ENCODE measurements at places on chromosomes 13 and 19.

DNA sequence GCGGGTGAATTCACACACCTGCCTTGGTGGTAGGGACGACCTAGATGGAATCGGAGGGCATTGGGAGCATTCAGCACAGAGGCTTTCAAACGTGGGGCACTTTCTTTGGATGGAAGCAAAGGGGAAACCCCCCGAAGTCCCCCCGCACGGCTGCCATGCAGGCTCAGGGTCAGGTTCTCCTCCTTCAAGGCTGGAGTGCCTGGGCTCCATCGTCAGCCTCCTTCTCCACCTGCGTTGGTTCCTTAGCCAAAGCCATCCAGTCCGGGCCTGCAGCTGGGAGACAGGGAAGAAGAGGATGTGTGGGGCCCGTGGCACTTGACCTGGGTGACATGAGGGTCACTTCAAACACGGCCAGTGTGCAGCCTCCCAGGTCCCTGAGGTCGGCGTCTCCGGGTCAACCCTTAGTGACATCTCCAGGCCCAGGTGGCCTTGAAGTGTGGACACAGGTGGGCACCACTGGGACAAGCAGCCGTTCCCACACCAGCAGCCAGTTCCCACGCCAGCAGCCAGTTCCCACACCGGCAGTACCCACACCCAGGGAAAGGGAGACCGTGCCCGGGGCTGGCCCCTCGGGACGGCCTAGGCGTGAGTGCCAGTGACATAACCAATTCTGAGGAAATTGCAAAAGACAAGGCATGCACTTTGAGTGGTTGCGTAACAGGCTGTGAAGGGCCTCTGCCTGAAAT is 116.0 kb downstream of the SOX1 start:
- no peak for DNase-seq

DNA sequence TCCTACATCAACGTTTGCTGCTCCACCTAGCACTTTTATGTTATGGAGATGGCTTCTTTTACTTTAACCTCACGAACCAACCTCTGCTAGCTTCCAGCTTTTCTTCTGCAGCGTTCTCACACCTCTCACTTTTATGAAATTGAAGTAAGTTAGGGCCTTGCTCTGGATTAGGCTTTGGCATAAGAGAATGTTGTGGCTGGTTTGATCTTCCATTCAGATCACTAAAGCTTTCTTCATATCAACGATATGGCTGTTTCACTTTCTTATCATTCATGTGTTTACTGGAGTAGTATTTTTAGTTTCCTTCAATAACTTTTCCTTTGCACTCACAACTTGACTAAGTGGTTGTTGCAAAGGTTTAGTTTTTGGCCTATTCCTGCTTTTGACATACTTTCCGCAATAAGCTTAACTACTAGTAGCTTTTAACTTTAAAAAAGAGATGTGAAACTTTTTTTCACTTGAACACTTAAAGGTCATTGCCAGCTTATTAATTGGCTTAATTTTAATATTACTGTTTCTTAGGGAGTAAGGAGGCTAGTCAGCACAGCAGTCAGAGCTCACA is 60.0 kb upstream of the SPRY2 start:
- DNase-seq, result no peak

DNA sequence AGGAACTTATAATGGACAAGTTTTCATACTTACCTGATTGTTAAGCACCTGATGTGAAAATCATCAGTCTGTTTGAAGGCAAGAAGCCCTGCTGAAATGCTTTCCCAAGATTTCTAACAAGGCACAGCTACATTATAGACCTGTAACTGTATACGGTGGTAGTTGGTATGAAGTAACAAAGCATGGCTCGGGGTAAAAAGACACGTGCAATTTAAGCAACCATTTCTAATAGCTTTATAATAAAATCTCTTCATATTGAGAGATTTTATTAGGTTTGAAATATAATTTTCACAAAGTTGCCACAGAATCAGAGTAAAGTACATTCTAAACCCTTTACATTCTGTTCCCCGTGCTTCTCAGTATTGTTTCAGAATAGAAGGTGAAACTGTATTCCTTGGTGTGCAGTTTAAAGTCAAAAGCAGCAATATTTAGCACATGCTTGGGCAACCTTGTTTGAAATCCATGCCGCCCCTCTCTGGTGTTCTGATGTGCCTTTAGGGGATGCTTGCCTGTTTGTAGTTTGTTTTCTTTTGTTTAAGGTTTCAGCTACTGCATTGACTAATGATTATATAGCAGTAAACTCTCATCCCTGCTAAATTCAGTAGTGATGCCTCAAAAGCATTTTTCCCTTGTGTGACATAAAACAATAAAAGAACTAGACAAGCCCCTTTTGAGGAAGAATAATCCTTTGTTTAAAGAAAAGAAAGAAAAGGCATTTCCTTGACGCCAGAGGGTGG is 125.2 kb upstream of the OBI1 start:
- DNase-seq, result no peak

DNA sequence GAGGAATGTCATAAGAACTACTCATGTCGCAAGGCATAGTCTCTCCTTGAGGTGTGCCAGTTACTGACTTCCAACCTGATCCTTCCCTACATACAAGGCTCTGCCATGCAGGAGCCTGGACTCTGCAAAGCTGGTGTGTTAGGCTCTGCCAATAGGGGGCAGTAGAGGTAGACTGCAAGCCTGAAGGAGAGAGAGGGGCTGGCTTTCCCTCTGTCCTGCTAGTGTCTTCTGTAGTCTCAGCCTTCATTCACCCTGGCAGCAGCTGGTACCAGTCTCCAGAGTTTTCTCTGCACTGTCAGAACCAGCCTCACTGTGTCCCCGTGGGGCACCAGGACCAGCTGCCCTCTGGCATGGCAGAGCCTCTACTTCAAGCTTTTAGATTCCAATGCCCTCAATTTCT is 14.5 kb downstream of the SHISA2 start:
- no peak for DNase-seq

- no peak for DNase-seq
Measured at GRCh38 chr19:58361900-58362271, 665 bp downstream of the ZNF497 start.

- no peak for DNase-seq
Measured at GRCh38 chr13:70098669-70099068, 9.0 kb upstream of the ATXN8OS start.

GRCh38 chr13:110257408-110257807 is 49.5 kb downstream of the COL4A1 start:
- DNase-seq, result no peak

DNA sequence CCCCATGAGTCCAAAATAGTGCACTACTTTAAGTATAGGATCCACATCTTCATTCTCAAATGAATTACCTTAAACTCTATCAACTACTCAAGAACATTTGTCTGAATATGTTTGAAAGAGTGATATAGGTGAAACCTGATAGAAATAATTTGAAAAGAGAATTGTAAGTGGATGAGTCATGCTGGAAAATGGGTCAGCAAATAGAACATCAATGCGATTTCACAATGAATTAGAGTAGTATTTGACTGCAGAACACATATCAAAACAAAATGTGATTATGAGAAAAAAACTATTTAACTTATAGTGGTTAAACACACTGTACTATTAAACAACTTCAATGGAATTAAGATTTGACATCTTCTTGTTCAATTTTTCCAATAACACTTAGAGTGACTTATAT is 300.6 kb upstream of the KLHL1 start:
- DNase-seq, result no peak

DNA sequence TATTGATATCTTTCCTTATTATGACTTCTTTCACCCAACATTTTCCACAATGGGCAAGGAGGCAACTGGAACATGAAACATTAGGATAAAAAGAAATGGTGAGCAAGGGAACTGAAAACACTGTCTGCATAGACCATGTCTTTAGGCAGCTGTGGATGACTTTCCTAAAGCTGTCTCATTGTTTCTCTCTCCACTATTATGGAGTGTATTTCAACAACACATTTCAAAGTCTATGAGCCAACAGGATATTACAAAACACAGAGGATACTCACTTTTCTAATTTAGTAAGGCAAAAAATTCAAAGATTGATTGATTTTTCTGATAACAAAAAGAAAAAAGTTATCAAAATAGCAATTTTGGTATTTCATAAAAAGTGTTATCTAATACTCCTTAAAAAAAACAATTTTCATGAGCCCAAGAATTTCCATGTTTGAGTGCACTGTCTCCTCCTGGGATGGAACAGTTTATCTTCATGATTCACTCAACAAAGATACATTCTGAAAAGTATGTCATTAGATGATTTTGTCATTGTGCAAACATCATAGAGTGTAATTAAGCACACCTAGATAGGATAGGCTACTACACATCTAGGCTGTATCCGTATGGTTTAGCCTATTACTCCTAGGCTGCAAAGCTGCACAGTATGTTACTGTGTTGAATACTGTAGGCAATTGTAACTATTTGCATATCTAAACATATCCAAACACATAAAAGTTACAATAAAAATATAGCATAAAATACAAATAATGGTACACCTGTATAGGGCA is 1568.4 kb downstream of the SLITRK5 start:
- no peak for DNase-seq

DNA sequence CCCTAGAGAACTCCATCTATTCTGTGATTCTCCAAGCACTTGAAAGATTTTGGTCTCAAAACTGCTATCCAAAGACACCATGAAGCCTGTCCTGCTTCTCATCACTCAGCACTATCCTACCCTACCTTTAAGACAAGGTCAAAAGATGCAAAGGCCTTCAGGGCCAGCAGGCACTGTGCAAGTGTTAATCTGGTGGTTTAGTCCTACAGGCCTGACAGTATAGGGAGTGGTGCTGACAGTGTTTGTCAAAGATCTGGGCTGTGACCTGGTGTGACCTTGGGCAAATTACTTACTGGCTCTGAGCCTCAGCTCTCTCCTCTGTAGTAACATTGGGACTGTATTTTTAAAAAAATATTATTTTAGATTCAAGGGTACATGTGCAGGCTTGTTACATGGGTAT is 28.0 kb downstream of the SIAH3 start:
- no peak for DNase-seq

DNA sequence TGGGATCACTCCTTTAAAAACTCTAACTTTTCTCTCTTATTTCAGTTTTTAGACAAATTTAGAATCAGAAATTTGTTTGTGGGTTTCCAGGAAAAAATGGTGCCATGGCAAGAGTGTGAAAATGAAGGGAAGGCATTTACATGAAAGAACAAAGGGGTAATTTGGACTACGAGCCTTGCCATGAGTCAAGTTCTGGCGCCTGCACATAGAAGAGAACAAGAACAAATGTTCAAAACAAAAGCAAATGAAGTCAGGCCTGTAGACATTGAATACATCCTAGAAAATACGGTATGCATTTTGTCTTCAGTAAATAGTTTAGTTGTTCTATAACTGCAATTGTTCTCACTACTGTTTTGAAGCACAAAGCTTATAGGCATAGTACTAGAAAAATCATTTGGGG is 1390.5 kb downstream of the EFNB2 start:
- no peak for DNase-seq

DNA sequence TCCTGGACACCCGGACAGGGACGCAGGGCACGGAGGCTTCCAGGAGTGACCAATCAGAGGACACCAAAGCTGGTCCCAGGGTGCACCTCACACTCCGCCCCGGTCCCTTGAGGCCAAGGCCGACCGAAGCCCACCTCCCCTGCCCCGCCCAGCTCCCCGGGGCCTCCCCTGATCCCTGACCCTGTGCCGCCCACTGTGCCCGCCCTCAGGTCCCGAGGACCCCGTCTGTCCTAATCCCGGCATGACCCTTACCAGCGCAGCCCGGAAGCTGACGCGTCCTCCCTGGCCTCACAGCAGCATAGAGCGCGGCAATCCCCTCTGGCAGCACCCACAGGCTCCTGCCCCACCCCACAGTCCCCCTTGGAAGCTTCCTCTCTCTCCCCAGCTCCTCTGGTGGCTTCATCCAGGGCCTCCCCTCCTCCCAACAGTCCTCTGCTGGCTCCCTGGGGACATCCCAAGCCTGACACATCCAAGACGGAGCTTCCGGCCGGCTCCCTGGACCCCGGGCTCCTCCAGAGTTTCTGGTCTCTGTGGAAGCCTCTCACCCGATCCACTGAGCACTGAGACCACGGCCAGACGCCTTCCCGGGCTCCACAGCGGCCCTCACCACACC is 7.4 kb upstream of the CDC34 start:
- no peak for DNase-seq

- no peak for DNase-seq
Measured at GRCh38 chr13:113851480-113851803, 12.4 kb downstream of the GAS6 start.

DNA sequence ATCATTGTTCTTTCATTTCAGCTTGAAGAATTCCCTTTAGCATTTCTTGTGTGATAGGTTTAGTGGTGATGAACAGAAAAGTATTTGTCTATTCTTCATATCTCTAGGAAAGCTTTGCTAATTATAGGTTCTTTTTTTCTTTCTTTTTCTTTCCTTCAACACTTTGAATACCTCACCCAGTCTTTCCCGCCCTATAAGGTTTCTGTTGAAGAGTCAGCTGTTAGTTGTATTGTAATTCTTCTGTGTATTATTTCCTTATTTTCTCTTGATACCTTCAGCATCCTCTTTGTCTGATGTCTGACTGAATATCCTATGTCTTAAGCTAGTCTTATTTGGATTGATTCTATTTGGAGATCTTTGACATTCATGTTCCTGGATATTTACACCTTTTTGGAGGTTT is 1989.4 kb downstream of the PCDH9 start:
- DNase-seq, result no peak

DNA sequence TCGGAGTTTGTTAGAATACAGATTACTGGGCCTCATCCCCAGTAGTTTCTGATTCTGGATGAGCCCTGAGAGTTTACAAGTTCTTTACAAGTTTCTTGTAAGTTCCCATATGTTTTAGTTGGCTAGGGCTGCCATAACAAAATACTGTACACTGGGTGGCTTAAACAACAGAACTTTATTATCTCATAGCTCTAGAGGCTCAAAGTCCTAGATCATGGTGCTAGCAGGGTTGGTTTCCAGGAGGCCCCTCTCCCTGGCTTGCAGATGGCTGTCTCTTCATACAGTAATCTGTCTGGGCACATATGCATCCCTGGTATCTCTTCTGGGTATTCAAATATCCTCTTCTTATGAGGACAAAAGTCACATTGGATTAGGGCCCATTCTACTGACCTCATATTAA is 167.2 kb downstream of the KLF5 start:
- no peak for DNase-seq

GRCh38 chr13:73578251-73578875 is 519.6 kb downstream of the KLF5 start:
- no peak for DNase-seq

GRCh38 chr13:48731001-48731658 is 77.4 kb downstream of the CYSLTR2 start:
- no peak for DNase-seq

DNA sequence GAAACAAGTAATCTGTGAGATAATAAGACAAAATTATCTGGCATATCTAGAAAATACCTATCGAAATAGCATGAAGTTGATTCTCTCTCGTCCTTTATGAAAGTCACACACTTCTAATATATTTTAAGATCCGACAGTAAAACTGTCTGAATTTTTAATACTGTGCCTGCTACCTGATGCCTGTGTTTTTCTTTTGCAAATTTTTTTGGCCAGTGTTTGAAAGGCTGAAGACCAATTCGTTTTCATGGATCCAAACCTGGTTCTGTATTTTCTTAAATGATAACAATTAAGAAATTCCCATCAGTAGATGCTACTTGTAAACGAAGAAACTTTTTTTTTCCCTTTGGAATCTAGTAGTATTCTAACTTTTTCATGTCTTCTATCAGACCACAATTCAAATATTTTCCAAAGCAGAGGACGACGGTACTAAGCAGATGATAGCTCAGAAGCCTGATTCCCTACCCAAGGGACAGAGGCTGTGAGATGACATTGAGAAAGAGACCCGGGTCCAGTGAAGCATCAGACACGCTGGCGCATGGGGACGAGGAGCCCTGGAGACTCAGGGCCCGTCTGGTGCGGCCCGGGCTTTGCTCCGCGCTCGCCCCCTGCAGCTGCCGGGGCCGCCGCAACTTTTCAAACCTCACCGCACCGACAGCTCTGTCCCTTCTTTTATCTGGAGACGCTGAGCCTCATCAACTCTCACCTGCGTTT is 49.5 kb upstream of the PABPC3 start:
- DNase-seq, result no peak

GRCh38 chr13:66714795-66715194 is 515.3 kb downstream of the PCDH9 start:
- no peak for DNase-seq
